ENCODE measurements at places on chromosomes 11 and 22.

DNA sequence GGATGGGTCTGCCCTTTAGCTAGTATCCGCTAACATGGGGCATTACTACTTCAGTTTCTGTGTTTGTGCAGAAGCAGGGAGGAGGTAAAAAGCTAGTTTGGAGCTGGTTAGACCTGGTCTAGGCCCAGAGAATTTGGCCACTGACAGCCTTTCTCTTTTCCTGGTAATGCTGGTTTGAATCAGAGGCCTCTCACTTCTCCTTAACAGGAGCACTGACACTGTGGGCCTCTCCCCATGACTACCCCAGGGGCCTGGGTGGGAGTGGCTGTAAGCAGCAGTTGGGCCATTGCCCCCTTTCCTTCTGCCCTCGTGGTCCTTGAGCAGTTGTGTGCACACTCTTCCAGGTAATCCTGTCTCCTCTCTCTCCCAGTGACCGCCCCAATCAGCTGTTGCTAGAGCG, 8.5 kb upstream of the SLC25A18 start:
- DNase-seq = no peak

DNA sequence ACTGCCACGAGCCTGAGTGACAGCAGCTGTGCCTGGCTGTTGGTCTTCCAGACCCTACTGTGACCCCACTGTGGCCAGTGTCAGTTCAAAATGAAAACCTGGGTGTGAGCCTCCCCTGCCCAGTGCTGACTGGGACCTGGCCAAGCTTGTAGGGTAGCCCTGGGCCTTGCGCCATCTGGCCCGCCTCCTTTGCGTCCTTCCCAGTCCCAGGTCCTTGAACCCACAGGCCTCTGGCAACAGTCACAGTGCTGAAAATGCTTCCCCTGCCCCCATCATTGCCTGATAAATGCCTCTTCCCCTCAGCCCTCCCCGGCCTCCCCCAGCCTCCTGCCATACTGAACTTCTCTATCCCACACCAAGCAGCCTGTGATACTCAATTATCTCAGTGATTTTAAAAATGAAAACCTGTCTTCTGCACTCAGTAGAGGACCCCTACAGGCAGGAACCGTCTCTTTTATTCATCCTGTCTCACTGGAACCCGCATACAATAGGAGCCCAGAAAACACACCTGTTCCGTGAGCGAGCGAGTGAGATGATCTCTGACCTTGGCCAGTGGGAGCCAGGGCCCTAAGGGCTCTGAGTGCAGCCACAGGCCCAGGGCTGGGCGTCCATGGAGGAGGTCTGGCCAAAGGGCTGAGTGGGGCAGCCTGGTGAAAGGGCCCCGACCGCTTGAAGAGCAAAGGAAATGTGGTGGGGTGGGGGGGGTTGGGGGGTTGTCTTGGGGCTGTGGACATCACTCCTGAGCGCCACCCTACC, 49.7 kb upstream of the TTLL12 start:
- DNase-seq = no peak

GRCh38 chr11:124950601-124951330, 3.2 kb upstream of the CCDC15 start:
- DNase-seq = no peak

- DNase-seq = no peak
Measured at GRCh38 chr11:83222499-83222898, 29.0 kb downstream of the ANKRD42 start.

DNA sequence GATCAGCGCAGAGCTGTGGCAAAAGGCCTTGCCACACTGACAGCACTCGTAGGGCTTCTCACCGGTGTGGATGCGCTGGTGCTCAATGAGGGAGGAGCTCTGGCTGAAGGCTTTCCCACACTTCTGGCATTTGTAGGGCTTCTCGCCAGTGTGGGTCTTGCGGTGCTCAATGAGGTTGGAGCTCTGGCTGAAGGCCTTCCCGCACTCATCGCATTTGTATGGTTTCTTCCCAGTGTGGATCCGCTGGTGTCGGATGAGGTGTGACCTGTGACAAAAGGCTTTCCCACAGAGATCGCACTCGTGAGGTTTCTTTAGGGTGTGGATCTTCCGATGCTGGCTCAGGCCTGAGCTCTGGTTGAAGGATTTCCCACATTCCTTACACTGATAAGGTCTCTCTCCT, 6.9 kb downstream of the ZNF70 start:
- no peak for DNase-seq

DNA sequence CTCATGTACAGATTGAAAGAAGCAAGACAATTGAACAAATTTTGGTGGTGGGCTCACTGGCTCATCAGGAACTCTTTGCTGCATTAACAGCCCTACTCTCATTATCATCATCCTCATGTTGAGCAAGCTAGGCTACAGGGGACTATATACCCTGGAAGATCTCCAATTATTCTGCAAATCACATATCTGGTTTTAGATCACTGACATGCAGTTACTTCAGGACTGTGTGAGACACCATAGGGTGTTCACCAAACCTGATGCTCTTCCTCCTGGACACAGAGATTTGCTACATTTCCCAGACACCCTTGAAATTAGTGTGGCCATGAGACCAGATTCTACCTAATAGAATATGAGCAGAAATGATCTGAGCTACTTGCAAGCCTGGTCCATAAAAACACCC, 23.0 kb upstream of the ME3 start:
- no peak for DNase-seq

DNA sequence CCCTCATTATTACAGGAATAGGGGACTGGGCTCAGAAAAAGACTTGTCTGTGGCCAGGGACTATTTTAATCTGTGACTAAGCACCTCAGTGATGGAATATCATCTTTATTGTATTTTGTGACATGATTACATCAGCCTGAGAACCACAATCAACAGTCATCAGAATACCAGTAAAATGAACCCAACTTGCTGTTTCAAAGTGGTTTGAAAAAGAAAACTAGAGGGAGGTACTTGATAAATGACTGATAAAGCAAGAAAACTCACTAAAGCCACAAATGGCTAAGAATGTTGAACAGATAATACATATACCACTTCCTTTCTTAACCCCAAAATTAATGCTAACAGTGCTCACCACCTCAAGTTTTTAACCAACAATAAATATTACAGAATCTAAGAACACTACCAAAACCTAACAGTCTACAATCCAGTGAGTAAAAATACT, 155.7 kb downstream of the ATG16L2 start:
- DNase-seq = no peak

DNA sequence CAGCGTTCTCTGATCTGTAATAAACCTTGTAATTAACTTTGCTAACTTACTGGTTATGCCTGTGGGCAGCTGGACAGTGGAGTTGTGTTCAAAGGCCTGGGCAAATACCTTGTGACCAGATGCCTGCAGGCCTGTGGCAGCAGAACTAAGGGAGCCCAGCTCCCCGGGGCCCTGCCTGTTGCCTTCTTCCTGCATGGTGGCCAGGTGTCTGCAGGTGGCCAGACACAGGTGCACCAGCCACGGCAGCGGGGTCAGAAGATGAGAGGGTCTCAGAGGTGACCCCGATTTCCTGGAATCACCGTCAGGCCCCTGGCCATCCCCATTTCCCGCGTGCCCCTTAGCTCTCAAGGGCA, 127.2 kb downstream of the OSBP2 start:
- DNase-seq = no peak

DNA sequence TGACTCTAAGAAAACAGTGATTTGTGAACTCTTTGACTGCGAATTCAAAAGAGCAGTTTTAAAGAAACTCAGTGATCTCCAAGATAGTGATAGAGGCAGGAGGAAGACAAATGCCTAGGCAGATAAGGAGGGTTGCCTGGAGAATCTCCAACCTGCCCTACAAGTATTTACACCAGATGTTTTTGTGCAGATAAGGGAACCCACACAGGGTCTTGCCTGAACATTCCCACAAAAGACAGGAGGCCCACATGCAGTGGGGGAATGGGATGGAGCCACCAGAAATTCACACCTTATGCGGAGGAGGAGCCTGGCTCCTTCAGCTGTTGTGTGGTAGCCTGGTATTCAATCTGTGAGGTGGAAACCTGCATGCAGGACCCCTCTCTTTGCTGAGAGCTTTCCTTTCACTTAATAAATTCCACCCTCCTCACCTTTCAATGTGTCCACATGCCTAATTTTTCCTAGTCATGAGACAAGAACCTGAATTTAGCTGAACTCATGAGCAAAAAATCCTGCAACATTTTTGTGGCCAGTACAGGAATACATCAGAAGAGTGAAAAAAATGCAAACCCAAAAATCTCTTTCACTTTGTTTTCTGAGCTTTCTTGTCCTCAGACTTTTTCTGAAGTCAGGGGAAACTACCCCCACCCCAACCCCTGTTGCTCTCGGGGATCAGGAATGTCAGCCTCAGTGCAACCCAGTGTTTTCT, 8.1 kb upstream of the GLYAT start:
- no peak for DNase-seq

DNA sequence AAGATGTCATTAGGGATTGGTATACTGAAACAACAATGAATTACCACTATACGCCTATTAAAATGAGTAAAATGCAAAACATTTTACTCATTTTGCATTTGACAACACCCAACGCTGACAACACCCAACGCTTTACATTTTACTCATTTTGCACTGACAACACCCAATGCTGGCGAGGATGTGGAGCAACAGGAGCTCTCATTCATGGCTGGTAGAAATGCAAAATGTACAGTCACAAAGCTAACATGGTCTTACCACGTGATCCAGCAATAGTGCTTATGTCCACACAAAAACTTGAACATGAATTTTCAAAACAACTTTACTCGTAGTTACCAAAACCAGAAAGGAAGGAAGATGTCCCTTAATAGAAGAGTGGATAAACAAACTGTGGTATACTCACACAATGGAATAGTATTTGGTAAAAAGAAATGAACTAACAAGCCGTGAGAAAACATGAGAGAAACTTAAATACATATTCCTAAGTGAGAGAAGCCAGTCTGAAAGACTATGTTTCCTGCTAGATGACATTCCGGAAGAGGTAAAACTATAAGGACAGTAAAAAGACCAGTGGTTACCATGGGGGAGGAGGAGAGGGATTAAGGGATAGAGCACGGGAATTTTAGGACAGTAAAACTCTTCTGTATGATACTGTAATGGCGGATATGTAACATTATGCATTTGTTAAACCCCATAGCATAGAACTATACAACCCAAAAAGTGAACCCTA, 11.4 kb upstream of the MSANTD2 start:
- no peak for DNase-seq

- peak; percentile 46 for DNase-seq
Measured at GRCh38 chr22:20244691-20245576, 23.2 kb downstream of the RTN4R start.

GRCh38 chr11:31995525-31996094, 95.3 kb upstream of the RCN1 start:
- DNase-seq = no peak

DNA sequence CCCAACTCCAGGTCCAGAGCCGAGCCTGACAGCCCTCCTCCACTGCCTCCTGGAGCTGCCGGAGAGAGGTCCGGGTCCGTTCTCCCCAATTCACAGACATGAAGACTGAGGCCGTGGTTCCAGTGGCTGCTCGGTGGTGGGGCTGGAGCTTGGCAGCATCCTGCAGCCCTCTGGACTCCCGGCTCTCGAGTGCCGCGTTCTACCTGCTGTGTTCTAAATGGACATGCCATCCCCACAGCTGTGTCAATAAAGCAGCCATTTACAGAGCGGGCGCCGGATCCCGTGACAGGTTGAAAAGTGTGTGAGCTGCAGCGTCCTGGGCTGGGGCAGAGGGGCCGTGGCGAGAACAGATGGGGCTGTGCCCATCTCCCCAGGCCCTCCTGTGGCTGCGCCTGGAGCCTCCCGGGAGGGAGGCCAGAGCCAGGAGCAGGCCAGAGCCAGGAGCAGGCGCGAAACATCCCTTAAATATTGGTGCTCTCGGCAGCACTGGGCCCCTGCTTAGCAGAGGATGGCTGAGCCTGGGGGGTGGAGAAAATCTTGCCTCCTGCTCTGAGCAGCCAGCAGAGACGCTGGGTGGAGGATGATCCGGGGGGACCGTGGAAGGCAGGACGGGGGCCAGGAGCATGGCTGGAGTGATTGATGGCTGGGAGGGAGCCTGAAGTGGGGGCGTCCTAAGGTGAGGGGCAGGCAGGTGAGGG, 46.2 kb downstream of the FLRT1 start:
- DNase-seq = no peak

GRCh38 chr11:11663907-11664306, 42.1 kb upstream of the GALNT18 start:
- DNase-seq = no peak

DNA sequence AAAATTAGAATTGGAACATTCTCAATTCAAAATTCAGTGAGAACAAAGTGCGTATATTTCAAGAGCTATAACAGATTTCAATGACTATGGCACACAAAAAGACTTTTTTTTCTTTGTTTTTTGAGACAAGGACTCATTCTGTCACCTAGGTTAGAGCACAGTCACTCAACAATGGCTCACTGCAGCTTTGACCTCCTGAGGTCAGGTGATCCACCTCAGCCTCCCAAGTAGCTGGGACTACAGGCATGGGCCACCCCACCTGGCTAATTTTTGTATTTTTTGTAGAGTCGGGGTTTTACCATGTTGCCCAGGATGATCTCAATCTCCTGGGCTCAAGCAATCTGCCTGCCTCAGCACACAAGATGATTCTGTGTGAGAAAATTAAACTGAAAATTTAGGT, 51.5 kb downstream of the PIK3C2A start:
- no peak for DNase-seq

GRCh38 chr22:27905653-27906052, 13.4 kb downstream of the PITPNB start:
- no peak for DNase-seq

DNA sequence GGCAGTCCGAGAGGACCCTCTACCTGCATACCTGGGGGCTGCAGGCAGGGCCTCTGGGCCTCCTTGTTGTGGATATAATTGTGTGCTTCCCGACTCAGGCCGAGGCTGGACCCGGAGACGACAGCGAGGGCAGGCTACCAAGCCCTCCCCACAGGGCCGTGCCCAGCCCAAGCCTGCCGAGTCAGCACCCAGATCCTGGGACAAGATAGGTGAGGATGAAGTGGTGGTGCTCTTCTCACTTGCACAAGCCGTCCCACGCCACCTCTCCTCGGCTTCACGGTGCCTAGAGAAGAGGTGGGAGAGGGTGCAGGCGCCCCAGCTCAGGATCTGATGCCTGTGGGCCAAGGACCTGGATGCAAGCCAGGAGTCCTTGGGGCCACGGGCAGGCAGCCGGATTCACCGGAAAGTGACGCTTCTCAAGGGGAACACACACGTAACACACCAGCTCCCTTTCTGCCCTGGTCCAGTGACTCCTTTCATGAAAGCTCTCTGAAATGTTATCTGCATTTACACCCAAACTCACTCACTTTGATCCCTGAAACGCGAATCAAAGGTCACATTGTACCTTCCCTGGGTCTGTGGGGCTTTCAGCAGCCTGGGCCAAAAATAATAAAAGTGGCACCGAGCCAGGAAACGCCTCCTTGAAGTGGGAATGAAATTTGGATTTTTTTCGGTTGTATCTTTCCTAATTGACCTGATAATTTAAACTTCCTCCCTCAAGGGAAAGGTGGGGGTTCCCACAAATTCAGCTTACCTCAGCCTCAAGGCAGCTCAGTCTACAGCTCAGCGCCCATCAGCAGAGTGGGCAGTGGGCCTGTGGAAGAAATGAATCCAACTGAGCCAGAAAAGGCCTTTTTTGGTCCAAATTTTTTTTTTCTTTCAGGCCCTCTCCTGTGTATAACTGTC, 1.1 kb upstream of the GNB1L start:
- DNase-seq = peak; percentile 35

- DNase-seq = no peak
Measured at GRCh38 chr22:36445158-36445668, 36.2 kb downstream of the TXN2 start.

Measured in stimulated activated CD8-positive, alpha-beta memory T cell treated with anti-CD3 and anti-CD28 coated beads, Interleukin-7, amount 100 ng/mL, for 4 hours (primary cell).